ENCODE measurements at places on chromosomes 7 and 10.
A peak's percentile ranks its signal among the peaks of the same experiment; 100 is the strongest.

GRCh38 chr10:124674768-124675222 is 69.4 kb downstream of the FAM53B start:
- DNase-seq = no peak

DNA sequence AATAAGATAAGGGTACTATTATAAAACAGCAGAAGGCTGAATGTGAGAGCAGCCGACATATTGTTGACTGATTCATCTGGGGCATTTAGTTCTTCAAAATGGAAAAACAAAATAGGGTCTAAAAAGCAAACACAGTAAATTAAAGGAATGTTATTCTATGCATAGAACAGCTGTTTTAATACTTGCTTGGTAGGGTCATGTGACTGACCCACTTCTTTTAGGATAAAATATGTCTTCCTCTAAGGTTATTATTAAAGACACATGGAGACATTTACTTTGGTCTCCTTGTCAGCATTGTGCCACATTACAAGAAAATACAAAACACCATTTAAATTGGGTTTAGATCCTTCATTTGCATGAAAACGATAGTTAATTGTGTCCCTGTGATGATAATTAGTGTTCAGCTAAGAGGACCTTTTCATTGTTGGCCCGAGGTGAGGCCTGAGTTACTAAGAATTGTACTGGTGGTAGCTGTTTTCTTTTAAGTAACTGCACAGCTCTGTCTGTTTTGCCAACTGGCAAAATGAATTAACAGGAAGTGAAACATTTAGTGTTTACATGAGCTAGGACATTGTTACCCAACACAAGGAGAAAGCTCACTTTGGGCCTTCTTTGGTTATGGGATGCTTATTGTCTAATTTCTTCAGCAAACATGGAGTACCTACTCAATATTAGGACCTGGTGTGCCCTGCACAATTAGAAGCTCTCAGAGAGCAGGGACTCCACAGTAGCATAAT is 764.4 kb downstream of the LRMDA start:
- DNase-seq = no peak

GRCh38 chr7:153290066-153290465 is 530.5 kb downstream of the ACTR3B start:
- DNase-seq = no peak

DNA sequence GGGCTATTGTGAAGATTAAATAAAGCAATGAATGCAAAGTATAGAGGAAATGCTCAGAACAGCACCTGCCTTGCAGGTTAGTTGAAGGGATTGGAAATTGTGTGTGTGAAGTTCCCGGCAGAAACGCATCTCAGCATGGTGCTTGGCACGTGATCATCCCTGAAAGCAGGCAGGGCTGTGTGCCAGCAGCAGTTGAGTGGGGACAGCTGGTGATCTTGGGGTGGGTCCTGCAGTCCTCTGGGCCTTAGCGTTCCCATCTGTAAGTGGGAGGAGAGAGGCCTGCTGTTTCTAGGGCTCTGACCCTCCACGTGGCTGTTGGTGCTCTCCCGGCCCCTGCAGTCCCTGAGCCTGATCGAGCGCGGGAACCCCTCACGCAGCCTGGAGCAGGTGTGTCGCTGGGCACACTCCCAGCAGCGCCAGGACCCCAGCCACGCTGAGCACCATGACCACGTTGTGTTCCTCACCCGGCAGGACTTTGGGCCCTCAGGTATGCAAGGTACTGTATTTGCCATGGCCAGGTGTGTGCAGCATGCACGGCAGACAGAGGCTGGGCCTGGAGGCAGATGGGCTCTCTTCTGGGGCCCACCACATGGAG is 55.3 kb downstream of the TBATA start:
- DNase-seq = no peak

- DNase-seq = no peak
Observed at GRCh38 chr7:86643561-86644281, at the start of gene GRM3. GRM3 (plus strand) TSS chr7:86643909; CDS start chr7:86765146, 121,237 bp downstream.

- no peak for DNase-seq
Observed at GRCh38 chr10:63200431-63200830, 67.3 kb downstream of the NRBF2 start.

- no peak for DNase-seq
Observed at GRCh38 chr7:90407484-90407821, 4.2 kb downstream of the CLDN12 start.

GRCh38 chr7:8060241-8060640 is 91.6 kb downstream of the GLCCI1 start:
- no peak for DNase-seq

- peak; percentile 71 for DNase-seq
Observed at GRCh38 chr7:27196287-27196767, 3.6 kb downstream of the HOXA13 start.

DNA sequence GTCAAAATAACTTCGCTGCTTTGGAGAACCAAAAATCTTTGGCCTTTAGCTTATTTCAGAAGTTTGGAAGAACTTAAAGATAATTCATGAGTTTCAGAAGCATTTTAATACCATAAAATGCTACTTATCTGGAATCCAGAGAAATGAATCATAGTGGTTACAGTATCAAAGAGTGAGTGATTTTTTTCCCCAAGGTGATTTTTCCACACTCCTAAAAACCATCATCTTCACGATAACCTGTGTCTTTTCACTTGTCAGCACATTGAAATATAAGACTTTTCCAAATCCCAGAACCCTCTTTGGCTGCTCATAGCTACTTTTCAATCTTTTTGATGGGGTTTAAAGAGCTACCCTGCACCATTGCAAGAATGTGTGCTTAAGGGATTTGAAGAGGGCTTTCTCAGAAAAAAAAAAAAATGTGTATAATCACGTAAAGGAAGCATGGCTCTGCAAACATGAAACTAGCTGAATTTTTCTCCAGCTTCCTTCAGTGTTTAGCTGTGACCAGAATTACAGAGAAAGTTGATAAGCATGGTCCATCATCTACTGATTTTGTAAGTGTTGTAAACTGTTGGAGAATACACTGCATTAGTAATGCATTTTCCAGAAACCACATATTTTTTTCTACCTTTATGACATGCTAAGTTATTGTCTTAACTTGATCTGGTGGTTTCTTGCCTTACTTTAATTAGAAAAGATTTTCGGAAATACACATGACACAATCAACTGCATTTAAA is 134.9 kb downstream of the BICC1 start:
- DNase-seq = no peak

DNA sequence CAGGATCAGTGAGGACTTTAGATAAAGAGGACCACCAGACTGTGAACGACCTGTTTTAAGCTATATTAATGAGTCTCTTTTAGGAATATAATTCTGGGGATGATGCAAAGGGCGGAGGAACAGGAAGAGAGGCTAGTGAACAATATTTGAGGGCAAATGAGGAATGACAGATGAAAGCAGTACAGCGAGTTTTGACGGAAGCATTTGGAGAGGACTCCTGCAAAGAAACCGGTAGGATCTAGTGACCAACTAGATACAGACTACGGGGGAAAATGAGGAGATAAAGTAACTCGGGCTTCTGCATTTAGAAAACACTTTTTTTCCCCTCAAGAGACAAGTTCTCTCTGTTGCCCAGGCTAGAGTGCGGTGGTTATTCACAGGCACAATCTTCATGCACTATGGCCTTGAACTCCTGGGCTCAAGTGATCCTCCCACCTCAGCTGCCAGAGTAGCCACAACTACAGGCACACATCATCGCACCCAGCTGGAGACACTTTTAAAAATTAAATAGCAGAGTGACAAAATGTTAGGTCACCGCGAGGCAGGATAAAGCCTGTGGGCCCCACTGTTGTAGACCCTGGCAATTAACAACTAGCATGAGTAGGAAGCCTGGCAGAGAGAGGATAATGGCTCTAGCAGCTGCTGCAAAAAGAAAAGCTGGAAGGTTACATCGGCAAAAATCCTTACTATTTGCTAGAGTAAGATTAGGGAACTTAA is 143.2 kb downstream of the SRPK2 start:
- DNase-seq = no peak

DNA sequence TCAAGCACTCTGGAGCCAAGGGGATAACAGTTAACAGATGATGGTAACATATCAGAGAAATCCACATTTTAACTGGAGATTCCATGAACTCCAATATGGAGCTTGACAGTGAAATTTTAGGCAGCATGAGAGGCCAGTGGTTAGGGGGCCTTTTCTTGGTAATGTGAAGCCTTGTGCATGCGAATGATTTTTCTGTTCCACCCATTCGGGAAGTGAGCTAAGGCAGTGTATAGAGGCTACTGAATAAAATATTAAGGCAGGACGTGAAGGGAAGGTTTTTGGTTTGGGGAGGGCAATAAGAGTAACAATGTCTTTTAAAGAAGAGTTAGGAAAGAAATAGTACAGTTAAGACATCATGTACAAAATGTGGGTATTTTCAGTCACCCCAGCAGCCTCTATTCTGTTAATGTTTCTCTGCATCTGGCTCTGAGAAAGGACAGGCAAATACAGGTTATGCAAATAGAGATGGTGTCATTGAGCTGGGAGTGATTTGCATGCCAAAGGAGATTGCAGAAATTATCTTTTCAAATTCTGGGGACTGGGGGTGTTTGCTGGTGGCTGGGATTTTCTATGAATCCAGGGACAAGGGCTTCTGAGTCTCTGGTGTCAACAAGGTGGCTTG is 6.8 kb upstream of the TAS2R60 start:
- no peak for DNase-seq

GRCh38 chr7:96598421-96598820 is 111.2 kb downstream of the SEM1 start:
- no peak for DNase-seq

- DNase-seq = no peak
Observed at GRCh38 chr10:92395271-92395670, 104.3 kb downstream of the MARCHF5 start.

DNA sequence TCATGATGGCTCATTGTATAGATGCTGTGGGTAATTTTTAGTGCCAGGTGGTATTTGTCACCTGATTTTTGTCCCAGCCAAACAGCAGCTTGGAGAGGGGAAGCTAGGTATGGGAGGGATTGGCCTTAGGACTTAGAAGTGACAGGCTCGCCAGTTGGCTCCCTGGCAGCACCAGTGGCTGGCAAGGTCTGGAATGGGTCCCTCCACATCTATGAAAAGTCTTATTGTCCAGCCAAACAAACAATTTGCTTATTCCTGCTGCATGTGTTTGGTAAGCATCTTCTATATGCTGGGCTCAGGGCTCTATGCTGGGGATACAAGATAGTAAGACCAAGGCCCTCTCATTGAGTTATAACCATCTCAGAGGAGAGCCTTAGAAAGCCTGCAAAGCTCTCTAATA is 42.5 kb downstream of the SORCS3 start:
- no peak for DNase-seq

- no peak for DNase-seq
Observed at GRCh38 chr10:48625826-48626134, 20.9 kb upstream of the ARHGAP22 start.

DNA sequence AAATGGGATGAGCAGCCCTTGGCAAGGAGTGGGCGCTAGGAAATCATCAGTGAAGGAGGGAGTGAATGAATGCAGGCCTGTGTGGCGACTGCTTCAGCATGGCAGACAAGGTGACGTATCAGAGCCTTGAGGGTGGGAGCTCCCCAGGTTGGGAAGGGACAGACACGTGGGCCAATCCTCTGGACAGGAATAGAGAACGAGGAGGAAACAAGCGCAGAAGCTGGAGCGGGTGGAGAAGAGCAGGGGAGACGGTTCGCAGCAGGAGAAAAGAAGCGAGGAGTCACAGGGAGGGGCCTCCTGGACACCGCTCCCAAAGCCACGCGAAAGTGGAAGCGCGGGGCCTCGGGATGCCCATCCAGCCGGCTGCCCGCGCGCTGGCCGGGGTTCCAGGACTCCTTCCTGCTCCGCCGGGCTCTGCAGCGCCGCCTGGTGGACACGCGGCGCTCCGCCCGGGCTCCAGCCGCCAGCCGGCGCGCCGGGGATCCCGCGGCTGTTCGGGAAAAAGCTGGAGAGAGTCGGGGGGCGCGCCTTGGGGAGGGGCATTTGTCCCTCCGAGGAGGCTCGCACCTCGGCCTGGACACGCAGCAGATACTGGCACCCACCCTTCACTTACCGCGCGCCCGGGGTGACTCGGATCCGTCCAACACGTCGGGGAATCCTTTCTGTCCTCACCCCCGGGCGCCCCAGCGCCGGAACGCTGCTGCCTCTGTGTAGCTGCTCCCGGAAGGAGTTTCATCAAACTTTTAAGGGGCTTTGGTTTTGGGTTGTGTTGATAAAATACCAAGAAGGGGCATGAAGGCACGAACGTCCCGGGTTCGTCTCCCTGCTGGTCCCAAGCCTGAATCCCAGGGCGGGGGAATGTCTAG is 6.3 kb downstream of the ZNF503 start:
- DNase-seq = no peak

- no peak for DNase-seq
Observed at GRCh38 chr10:69506834-69507713, 55.8 kb downstream of the TSPAN15 start.

DNA sequence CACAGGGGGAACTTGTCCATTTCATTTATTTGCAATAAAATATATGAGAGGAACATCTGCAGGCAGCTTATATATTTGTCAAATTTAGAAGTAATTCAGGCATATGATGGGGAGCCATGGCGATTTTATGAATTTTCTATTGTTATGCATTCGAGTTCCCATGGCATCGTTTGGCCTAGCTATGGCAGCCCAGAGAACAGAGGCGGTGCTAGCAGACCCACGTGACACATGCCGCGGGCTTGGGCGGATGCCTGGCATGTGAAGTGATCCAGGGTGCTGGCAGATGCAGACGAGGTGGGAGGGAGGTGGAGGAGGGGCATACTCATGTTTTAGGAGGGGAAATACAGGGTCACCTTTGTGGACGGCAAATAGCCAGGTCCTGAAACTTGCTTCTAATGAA is 560.0 kb upstream of the GALNT17 start:
- no peak for DNase-seq

- no peak for DNase-seq
Observed at GRCh38 chr10:73843261-73843660, 31.1 kb downstream of the CAMK2G start.
